WTC11 (cell line): ENCODE measurements at places on chromosomes 4 and X.

DNA sequence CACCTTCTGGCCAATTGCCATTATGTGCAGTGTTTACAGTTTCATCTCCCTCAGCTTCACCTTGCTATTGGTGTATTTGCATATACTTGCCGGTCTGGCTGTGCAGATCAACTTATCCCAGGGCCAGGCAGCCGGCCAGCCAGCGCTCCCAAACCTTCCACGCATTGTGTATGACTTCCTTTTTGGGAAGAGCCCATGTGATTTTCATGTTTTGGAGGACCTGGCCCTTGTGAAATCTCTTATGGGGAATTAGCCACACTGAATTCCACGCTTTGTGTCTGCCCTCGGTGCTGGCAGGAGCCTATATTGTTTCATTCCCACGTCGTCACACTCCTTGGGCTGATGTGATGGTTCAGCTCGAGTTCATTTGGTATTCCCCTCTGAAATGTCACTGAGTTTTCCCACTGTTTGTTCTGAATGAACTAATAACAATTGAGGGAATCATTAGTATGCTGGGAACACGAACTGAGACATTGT, 6.0 kb upstream of the PDLIM3 start:
- H3K36me3 ChIP-seq, result no peaks in the 10 kb centered on the region
- DNase-seq, result no peak
- peaks cover 9% of the 10 kb centered on the region for H3K4me1 ChIP-seq
- H3K4me3 ChIP-seq, result no peak overlapping the region
- peaks cover 7% of the 10 kb centered on the region for H3K27me3 ChIP-seq

- H3K4me1 ChIP-seq, result 0 out of 2 replicates have a peak, but pooled peaks cover 2% of the 10 kb centered on the region
- no peak for DNase-seq
- no peaks in the 10 kb centered on the region; the same call in 1 of the 2 replicates for H3K27me3 ChIP-seq
- no peak overlapping the region for H3K27ac ChIP-seq
Observed at GRCh38 chr4:17662694-17663093, 48.3 kb downstream of the MED28 start.

- DNase-seq, result no peak
- H3K36me3 ChIP-seq, result no peaks in the 10 kb centered on the region
- no peak overlapping the region for H3K27ac ChIP-seq
Observed at GRCh38 chr4:41590591-41590990, 52.6 kb downstream of the LIMCH1 start.

DNA sequence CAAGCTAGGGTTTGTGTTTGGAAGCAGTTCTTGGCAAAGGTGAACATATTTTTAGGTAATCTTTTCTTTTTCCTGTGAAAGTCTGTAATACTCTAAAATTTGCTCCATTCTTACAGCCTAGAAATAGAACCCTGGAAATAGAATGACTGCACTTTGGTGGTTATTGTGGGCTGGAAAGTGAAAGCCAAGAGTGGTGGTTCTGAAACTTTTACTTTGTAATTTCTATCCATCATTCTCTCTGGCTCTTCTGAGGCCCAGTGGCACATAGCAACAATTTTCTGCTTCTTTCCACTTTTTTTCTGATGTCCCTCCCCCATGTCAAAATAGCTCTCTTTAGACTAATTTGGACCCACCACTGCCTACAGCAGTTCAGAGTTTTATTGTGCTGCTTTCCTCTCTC, 300.4 kb upstream of the RPS6KA3 start:
- H3K4me1 ChIP-seq, result peaks cover 26% of the 10 kb centered on the region
- H3K4me3 ChIP-seq, result no peak overlapping the region
- H3K36me3 ChIP-seq, result no peaks in the 10 kb centered on the region
- H3K27me3 ChIP-seq, result no peaks in the 10 kb centered on the region

DNA sequence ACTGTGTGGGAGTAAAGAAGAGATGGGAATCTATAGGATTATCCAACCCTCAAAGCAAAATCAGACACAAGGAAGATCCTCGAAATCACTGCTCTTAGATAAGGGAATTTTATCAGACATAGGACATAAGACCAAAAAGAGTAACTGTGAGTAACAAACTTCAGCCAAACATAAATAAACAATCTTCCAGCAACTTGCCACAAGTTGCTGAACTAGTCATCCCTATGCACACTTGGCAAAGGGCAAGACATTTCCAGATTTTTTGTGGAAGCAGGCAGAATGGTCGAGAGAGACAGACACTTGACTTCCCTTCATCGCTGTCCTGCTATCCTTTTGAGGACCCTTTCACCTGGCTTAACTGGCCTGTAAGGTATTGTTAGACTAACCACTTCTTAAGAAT, 89.6 kb downstream of the KCNIP4 start:
- peaks cover 10% of the 10 kb centered on the region for H3K36me3 ChIP-seq
- H3K27me3 ChIP-seq, result no peaks in the 10 kb centered on the region
- no peak overlapping the region for H3K27ac ChIP-seq
- H3K4me1 ChIP-seq, result no peaks in the 10 kb centered on the region

DNA sequence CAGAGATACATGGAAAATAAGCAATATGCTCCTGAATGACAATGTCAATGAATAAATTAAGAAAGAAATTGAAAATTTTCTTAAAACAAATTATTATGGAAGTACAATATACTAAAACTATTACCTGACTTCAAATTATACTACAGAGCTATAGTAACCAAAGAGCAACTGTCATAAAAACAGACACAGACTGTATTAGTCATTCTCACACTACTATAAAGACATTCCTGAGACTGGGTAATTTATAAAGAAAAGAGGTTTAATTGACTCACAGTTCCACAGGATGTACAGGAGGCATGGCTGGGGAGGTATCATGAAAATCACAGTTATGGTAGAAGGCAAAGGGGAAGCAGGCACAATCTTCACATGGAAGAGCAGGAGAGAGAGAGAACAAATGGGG, 60.0 kb upstream of the CYSLTR1 start:
- no peak overlapping the region for H3K4me3 ChIP-seq
- H3K36me3 ChIP-seq, result peaks cover 18% of the 10 kb centered on the region
- no peaks in the 10 kb centered on the region; the same call in 1 of the 2 replicates for H3K27me3 ChIP-seq

GRCh38 chr4:72631296-72631695, 62.3 kb upstream of the ADAMTS3 start:
- H3K27me3 ChIP-seq, result peaks cover 7% of the 10 kb centered on the region; the same call in 1 of the 2 replicates
- peaks cover 4% of the 10 kb centered on the region; the same call in 1 of the 2 replicates for H3K4me1 ChIP-seq
- DNase-seq, result no peak

GRCh38 chr4:161704653-161705052, 459.1 kb downstream of the FSTL5 start:
- H3K27me3 ChIP-seq, result no peaks in the 10 kb centered on the region
- no peak overlapping the region for H3K4me3 ChIP-seq
- no peaks in the 10 kb centered on the region for H3K36me3 ChIP-seq
- no peak overlapping the region for H3K27ac ChIP-seq
- H3K4me1 ChIP-seq, result no peaks in the 10 kb centered on the region

DNA sequence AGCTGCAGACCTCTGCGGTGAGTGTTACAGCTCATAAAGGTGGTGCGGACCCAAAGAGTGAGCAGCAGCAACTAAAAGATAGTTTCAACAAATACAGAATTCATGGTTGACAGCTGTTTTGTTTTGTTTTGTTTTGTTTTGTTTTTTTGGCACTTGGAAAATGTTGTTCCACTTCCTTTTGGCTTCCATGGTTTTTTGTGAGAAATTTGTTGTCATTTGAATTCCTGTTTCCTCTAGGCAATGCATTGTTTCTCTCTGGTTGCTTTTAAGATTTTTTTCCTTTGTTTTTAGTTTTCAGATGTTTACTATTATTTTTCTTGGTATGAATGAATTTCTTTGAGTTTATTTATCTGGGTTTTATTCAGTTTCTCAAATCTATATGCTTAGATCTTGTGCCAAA, 229.4 kb downstream of the MID1IP1 start:
- H3K4me1 ChIP-seq, result peaks cover 4% of the 10 kb centered on the region
- H3K36me3 ChIP-seq, result peaks cover 22% of the 10 kb centered on the region
- DNase-seq, result no peak
- H3K27ac ChIP-seq, result no peak overlapping the region
- H3K4me3 ChIP-seq, result no peak overlapping the region
- H3K27me3 ChIP-seq, result peaks cover 2% of the 10 kb centered on the region; the same call in 1 of the 2 replicates
